ENCODE measurements at places on chromosomes 5 and 9. TPM values are rescaled to one million over a fixed set of nuclear protein-coding genes. Genes with fewer than 3 reads are reported as not detected.
A peak's percentile ranks its signal among the peaks of the same experiment; 100 is the strongest.

DNA sequence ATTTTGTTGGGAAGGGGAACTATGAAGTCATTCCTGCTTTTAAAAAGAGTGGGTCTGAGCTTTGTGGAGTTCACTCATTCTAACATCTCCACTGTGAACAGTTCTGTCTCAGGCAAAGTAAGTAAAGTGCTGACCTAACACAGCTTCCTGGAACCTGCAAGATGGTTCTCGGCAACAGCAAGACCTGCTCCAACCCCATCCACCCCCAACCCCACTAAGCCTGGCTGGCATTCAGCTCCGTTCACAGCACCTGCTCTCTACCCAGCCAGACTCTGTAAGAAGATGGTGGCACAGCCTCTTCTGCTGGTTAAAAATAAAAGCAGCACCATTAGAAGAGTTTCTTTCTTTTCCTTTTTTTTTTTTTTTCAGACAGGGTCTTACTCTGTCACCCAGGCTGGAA, 42.0 kb downstream of the EPB41L4B start:
- DNase-seq = no peak

PCDHGA4 gene
- 1.8 TPM for total RNA-seq

- DNase-seq = no peak
These were observed 964.9 kb upstream of the C9orf72 start for GRCh38 chr9:28538132-28538531.

APBA1 gene
- total RNA-seq = not detected

IFNE gene
- not detected for total RNA-seq

GRCh38 chr5:52356311-52356918, 431.3 kb upstream of the ITGA1 start:
- DNase-seq = peak; percentile 2

- no peak for DNase-seq
These were observed 12.7 kb downstream of the PLK2 start for GRCh38 chr5:58447226-58447625.

DNA sequence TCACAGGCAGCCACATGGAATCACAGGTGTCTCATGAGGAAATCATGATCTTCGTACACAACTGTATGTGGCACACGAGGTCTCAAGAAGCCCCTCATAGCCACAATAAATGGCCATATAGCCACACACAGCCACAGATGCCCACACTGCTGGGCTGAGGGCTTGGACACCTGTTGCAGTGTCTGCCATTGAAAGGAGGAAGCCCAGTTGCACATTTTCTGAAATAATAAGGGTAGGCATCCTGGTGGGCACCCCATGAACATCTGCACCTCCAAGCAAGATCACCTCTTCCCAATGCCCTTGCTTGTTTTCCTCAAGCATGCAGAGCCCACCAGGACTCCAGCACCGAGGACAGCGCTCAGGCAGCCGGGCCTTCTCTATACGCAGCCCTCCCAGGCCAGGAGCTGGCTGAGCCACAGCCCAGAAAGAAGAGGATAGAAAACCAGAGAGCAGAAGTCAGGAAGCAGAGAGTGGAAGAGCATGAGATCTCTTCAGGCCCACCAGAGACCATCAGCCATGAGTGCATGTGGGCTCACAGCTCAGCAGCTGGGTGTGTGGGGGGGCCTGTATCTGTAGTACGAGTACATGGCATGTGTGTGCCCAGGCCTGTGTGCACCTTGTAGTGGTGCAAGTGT, 1.0 kb upstream of the ACSL6 start:
- DNase-seq = no peak

Measured in OCI-LY7 (cell line).